Stimulated activated CD4-positive, alpha-beta T cell treated with anti-CD3 and anti-CD28 coated beads, Interleukin-15, amount 100 ng/mL, for 1 hour (primary cell): ENCODE measurements at places on chromosomes 6 and 20.
A peak's percentile ranks its signal among the peaks of the same experiment; 100 is the strongest.

- no peak for DNase-seq
These were observed 33.3 kb downstream of the CST9L start for GRCh38 chr20:23534801-23535593.

DNA sequence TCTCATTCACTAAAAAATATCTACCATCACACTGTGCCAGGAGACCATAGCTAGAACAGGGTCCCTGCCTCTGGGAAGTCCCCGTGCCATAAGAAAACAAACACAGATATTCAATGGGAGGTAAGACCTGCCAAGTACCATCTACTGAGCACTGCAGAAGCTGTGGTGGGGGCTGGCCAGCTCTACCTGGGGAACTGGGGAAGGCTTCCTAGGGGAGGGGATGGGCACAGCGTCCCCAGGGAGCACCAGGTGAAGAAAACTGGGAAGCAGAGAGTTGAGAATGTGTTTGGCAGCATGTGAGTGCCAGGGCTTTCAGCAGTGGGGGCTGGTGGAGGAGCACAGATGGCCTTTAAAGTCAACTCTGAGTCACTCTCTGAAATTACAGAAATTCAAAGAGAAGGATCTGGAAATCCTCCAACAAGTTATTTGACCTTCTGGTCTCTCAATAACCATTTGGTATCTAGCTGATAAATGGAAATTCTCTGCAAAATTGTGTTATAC, 85.2 kb downstream of the SHLD1 start:
- DNase-seq: no peak

- no peak for DNase-seq
These were observed 250.9 kb downstream of the ANKRD60 start for GRCh38 chr20:57977569-57977968.

DNA sequence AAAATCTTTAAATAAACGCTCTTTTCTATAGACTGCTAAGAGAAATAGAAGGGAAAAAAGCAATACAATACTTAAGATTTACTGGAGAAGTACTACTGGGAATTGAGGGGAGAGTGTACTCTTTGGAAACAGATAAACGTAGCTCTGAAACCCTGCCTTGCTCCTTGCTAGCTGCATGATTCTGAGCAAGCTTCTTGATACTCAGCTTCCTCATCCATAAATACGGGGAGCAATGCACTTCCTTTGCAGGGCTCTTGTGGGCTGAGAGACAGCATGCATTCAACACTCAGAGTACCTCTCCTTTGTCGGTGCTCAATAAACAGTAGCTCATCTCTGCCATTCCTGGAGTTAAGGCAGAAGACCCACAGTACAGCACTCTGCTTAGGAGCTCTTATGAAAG, 159.7 kb downstream of the BTBD9 start:
- no peak for DNase-seq

- no peak for DNase-seq
These were observed 191.0 kb downstream of the TPBG start for GRCh38 chr6:82554666-82555065.

GRCh38 chr20:53736757-53737395, 143.2 kb upstream of the ZNF217 start:
- no peak for DNase-seq

DNA sequence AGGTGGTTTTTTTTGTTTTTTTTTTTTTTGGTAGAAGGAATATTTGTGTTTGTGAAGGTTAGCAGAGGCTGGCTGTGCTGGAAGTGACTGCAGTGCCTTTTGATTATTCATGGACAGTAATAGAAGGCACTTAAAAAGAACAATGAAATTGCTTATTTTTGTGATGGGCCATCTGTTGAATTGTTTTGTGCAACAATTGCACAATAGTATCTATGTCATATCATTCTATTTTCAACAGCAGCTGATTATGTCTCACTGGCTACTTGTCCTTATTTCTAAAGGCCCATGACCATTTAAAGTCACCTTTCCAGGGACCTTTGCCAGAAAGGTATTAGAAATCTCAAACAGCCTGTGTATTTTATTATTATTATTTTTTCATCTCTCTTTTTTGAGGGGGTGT, 70.6 kb downstream of the AFG1L start:
- DNase-seq: no peak

DNA sequence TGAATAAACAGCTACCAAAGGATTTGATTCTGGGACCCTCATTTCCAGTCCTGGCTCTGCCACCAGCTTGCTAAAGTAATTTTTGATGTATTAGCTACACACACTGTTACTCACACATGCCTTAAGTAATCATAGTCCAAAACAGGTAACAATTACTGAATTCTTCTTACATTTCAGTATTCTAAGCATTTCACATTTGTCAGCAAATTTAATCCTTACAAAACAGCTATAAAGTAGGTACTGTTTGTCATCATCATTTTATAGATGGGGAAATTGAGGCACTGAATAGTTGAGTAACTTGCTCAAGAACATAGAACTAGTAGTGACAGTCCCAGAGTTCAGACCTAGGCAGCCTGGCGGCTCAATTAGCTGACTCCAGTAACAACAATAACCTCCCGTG, 272.6 kb downstream of the QKI start:
- no peak for DNase-seq

DNA sequence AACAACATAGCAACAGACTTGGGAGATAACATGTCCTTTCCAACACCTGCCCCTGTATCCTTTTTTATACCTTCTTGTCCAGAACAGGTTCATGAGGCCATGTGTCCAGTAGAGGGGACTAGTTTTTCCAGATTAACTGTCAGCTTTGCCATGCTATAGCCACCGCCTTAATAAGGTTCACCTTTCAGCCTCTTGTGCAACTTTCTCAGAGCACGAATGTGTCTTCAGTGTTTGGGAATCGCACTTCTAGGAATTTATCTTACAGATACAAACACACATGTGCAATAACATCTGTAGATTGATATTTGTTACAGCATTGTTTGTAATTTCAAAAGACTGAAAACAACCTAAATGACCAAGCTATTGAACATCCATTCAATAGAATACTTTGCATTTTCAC, 21.4 kb downstream of the NCR2 start:
- no peak for DNase-seq

DNA sequence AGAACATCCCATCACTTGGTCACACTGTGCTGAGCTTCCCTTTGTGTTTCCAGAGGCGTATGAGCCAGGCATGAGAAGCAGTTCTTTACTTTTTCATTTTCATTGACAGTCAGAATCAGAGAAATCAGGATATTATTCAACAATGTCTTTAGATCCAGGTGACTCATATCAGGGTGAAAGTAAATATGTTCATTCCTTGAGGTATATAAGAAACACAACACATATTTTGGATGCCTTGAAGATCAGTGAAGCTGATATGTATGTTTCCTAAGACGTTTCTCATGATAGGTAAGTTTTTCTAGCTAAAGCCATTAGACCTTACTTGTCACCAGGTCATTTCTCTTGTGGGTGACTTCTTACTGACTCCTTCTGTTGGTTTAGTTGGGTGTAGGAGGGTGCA, 505.6 kb downstream of the CDH26 start:
- DNase-seq: no peak

- DNase-seq: no peak
These were observed 8.5 kb downstream of the TRAM2 start for GRCh38 chr6:52568320-52568719.

DNA sequence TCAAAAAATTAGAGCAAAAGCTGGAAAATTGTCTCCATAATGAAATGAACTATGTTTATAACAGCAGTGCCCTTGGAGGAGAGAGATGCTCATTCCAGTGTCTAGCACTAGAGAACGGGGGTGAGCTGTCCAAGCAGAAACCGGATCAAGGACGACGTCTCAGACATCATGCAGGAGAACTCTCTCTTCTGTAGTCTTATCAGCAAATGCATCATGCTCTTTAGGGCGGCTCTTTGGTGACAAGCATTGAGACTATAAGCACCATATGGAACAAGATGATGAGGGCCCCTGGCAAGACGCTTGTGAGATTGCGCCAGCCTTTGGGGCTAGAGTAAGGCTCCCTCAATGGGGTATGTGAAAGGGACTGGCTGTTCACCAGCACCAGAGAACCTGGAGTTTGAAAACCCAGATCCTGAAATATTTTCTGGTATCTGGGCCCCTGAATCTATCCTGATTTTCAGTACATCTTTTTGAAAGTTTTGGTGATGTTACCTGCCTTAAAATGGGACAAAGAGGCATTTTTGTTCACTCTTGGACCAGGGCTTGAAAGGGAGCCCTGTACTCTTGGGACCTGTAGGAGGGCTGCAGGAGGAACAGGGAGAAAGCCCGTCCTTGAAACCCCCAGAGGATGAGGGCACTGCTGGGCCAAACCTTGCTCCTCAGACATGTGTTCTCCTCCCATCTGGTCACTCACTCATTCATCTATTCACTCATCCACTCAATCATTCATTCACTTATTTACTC, 127.6 kb downstream of the TTLL2 start:
- DNase-seq: no peak

DNA sequence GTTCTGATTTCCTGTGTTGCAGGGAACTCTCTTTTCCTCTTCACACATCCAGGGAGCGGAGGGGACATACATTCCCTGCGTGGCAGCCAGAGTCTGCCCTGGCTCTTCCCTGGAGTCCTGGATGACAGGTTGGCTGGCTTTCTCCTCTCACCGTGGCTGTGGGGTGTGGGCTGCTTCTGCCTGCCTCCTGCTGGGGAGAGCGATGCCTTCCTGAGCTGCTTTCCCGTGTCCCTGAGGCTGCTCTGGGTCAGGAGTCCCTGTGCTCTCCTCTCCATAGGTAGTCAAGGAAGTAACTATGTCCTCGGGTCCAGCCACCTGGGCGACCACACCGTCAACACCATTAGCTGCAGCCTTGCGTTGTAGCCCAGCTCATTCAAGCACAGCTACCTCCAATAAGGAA, 451.7 kb downstream of the QKI start:
- DNase-seq: no peak

GRCh38 chr20:31945785-31946184, 6.1 kb downstream of the PDRG1 start:
- no peak for DNase-seq

DNA sequence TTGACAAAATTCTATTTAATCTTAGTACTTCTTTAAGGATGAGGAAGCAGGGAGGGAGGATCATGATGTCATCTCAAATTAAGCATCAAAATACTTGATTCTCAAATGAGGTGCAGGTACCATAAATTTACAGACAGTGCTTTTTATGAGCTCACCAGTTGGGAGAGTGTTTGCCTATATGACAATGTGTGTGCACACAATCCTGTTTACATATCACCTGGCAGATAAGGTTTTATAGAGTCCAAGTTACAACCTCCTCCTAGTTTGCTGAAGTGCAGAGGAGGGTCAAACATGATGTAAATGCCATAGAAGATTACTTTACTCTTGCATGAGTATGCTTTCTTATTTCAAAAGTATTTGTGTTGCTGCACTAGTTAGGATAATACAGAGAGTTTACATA, 6.4 kb downstream of the ATXN1 start:
- no peak for DNase-seq

GRCh38 chr20:17610566-17611289, 40.9 kb downstream of the DSTN start:
- peak; percentile 39 for DNase-seq

- no peak for DNase-seq
These were observed 44.0 kb downstream of the SIM1 start for GRCh38 chr6:100420711-100421110.

DNA sequence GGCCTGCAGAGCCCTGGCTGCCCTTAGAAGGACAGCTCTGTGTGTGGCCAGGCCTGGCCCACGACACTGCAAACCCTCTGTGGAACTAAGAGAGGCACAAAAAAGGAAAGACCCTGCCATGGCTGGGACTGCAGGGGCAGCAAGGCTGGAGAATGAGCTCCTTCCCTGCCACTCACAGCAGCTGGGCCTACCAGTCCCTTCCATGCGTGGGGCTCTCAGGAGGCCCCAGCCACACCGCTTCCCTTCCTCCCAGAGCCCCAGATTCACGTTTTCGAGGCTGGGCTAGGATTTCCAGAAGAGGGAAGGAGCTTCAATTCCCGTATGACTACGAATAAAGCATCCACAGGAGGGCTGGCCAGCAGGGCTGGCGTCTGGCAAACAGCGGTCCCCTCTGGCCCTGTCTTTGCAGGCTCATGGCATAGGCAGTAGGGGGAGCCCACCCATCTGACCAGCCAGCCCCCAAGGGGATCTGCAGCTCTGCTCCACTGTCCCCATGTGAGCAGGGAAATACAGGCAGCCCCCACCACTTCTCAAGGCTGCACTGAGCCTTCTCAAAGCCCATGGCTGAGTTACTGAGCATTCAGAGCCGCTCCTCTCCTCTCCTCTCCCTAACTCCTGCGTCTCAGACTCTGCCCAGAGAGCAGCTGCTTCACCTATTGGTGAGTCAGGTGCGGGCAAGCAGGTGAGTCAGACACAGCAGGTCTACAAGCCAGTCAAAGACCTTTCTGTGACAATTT, 53.1 kb downstream of the NINL start:
- DNase-seq: no peak

GRCh38 chr6:111450087-111450486, 32.9 kb downstream of the REV3L start:
- no peak for DNase-seq

GRCh38 chr6:44712353-44713111, 325.0 kb downstream of the CDC5L start:
- no peak for DNase-seq

DNA sequence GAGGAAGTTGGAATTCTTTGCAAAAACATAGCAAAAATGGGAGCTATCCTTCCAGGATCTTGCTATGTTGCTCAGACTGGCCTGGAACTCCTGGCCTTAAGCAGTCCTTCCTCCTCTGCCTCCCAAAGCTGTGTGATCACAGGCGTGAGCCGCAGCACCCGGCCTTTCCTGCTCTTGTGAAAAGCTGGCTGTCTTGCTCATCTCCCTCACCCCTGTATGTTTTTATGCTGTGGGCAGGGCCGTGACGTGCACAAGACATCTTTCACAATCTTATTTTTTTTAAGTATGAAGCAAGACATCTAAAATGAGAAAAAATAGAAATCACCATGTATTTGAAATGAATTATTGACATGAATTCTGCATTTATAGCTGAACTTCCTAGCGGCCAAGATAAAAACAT, 110.4 kb downstream of the SAMD5 start:
- DNase-seq: no peak

- DNase-seq: no peak
These were observed 26.4 kb upstream of the MPC1 start for GRCh38 chr6:166408936-166409755.

GRCh38 chr20:2866236-2866635, 7.0 kb upstream of the PTPRA start:
- no peak for DNase-seq

- DNase-seq: no peak
These were observed 218.7 kb downstream of the TRDN start for GRCh38 chr6:123418071-123418470.
